ENCODE measurements at places on chromosomes 2 and 18.

DNA sequence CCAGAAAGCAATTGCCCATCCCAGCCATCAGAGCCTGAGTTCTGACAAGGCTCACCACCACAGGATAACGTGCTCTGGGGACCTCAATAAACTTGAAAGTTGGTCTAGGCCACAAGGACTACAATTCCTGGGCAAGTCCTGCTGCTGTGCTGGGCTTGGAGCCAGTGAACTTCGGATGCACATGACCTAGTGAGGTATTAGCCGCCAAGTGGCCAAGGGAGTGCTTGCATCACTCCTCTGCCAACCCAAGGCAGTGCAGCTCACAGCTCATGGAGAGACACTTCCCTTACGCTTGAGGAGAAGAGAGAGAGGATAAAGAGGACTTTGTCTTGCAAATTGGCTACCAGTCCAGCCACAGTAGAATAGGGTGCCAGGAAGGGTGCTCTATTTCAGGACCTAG lies 219.6 kb downstream of the MBD2 start:
- no peak for DNase-seq

- peak; percentile 45 for DNase-seq
Measured at GRCh38 chr2:191676790-191677645, 918 bp upstream of the NABP1 start.

GRCh38 chr2:161371869-161372268 lies 44.2 kb upstream of the TBR1 start:
- no peak for DNase-seq

DNA sequence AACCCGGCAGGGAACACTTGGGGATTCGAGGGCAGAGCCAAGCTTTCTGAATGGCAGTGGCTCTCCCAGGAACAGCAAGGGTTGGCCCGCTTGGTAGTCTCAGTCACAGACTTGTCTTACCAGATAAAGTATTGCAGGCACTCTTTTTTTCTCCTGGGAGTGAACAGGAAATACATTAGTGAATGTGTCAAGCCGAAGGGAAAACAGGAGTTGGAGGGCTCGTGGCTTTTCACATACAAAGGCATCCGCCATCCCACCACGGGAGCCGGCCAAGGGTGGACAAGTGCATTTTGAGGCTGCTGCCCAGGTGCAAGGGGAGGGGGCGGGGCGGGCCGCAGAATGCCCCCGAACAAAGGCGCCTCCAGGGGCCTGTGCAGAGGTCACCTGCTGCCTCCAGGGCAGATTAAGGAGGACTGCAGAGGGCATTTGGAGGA lies 163.3 kb upstream of the SIX3 start:
- peak; percentile 23 for DNase-seq

DNA sequence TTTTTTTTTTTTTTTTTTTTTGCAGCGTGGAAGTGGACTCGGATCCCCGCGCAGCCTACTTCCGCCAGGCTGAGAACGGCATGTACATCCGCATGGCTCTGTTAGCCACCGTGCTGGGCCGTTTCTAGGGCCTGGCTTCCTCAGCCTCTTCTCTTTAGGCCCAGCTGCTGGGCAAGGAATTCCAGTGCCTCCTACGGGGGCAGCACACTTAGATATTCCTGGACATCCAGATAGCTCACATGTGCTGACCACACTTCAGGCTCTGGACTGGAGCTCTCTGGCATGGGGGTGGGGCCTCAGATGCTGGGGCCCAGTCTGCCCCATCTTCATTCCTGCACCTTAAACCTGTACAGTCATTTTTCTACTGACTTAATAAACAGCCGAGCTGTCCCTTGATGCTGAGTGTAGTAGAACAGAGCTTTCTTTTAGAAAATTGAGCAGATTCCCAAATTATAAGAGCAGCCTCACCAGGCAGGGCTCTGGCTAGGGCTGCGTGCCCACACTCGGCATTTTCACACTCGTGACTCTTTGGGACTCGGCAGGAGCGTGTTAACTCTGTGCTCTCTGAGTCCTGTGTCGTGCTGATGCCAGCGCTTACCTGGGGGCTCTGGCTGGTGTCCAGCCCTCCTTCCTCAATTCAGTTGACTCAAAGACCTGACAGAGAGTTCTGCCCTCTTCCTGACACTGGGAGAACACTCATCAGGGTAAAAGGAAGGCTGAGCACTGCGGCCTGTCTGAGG lies 19.3 kb downstream of the SLC30A3 start:
- DNase-seq: no peak
